ENCODE measurements at places on chromosomes 1 and 21.

- no peak for DNase-seq
These were observed 109.0 kb downstream of the NGF start for GRCh38 chr1:115229016-115229415.

DNA sequence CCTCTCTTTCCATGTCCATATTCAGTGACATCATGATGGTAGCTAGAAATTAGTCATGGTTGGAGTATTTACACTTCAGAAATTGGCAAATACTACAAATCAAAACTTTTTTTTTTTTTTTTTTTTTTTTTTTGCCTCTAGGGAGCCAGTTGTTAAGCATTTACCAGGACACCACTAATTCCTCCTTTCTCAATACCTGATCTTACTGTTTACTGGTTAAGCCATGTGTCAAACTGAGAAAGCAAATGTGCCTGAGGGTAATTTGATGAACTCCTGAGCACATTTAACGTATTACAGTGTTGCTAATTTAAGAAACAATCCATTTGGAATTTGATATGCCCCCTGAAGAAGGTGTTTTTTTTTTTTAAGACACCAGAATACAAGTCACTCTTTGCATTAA, 94.4 kb downstream of the DNM3 start:
- DNase-seq, result no peak

GRCh38 chr1:233293556-233294446, 1.7 kb downstream of the PCNX2 start:
- no peak for DNase-seq

DNA sequence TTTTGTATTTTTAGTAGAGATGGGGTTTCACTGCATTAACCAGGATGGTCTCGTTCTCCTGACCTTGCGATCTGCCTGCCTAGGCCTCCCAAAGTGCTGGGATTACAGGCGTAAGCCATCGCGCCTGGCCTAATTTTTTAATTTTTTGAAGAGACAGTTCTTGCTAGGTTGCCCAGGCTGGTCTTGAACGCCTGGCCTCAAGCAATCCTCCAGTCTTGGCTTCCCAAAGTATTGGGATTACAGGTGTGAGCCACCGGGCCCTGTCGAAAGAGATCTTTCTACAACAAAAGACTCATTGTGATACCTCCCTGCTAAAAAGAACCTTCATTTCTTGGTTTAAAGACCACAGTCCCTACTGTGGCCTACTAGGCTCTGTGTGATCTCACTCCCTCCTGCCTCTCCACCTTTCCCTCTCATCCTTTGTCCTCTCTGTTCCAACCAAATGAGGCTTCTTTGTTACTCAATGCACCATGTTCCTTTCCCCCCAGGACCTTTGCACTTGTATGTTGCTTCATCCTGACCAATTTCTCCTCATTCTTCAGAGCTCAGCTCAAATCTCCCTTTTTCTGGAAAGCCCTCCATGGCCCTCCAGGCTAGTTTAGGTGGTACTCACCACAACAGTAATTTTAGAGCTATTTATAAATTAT, 1.5 kb upstream of the GPX7 start:
- DNase-seq, result no peak

DNA sequence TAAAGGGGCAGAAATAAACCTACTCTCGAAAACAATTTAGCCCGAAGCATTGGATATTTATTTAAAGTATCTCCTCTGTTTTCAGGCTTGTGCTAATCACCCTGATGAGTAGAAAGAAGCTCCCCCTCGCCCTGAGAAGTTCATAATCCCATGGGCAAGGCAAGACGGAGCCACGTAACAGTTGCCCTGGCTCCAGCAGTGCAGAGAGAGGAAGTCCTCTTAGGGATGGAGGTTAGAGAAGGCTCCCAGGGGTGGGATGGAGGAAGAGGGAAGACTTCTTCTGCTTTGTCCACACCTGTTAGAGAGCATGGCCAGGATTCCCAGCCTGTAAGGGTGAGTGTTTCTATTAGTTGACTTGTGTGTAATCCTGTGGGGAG, 3.4 kb upstream of the GPR25 start:
- peak; percentile 83 for DNase-seq

DNA sequence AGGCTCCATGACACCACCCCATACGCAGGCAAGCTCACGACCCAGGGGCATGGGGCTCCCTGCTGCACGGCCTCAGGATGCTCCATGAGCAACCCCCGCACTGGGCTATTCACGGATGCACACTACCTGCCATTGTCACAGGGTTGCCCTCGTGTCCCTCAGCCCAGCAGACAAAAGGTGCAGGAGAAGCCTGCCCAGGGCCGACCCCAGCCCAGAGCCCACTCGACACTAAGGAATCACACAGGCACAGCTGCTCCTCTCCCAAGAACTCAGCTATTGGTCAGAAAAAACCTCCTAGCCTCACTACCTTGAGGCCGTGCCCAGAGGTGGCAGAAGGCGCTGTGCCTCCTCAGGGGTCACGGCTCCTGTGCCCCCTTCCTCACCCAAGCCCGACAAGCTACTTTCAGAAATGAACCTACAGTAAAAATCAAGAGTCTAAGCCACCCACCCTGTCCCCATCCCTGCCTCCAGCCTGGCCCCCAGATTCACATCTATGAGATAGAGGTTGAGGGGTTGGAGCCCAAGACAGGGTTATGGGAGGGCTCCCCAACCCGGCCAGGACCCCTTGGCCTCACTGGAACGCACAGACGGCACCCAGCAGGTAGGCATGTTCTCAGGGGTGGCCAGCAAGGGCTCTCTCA, 6.4 kb upstream of the SPATC1L start:
- no peak for DNase-seq

DNA sequence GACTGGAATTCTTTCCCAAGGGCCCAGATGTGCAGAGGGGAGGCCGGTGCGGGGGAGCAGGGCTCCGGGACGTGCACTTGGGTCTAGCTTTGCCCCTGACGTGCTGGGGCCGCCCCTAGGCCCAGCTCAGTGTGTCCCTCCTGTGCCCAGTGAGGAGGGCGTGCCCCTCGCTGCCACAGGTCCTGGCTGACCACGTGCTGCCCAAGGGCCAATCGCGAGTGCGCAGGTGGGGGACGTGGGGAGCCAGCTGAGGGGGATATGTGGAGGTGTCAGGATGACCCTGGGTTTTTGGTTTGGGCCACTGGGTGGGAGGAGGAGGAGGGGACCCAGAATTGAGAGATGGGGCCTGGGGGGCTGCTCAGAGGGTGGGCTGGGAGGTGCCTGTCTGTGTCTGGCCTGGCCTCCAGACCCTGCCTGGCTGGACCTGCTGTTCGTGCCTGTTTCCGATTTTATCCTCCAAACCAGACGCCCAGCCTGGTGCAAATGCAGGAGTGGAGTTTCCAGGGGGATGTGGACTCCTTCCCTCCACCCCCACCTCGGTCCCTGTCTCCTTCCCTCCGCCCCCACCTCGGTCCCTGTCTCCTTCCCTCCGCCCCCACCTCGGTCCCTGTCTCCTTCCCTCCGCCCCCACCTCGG, 6.1 kb upstream of the RNF223 start:
- DNase-seq, result peak; percentile 86

GRCh38 chr1:159751031-159751430, 29.7 kb upstream of the DUSP23 start:
- DNase-seq, result no peak

GRCh38 chr1:1832820-1833219, 54.5 kb upstream of the NADK start:
- DNase-seq, result no peak

- no peak for DNase-seq
These were observed 73.9 kb downstream of the OBSCN start for GRCh38 chr1:228281631-228282328.

GRCh38 chr1:219744652-219745469, 132.0 kb upstream of the ZC3H11B start:
- DNase-seq, result no peak

DNA sequence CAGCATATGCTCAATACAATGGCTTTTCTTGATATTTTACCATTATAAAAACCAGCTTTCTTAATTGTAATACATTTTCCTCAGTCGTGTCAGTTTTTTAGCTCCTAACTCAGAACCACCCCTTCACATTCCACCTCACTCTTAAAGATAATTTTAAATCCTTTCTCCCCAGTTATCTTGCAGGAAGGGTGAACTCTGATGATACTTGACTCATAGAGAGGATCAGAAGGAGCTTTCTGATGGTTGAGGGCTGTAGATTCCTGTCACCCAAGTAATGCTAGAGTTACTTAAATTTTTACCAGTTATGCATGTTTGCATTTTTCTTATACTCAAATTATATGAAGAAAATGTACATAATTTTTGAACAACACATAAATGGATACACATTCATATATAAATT, 233.7 kb downstream of the NCAM2 start:
- no peak for DNase-seq

GRCh38 chr1:14964711-14965055, 188.9 kb upstream of the TMEM51 start:
- DNase-seq, result no peak

GRCh38 chr1:160905617-160905989, 20.6 kb upstream of the ITLN1 start:
- no peak for DNase-seq

DNA sequence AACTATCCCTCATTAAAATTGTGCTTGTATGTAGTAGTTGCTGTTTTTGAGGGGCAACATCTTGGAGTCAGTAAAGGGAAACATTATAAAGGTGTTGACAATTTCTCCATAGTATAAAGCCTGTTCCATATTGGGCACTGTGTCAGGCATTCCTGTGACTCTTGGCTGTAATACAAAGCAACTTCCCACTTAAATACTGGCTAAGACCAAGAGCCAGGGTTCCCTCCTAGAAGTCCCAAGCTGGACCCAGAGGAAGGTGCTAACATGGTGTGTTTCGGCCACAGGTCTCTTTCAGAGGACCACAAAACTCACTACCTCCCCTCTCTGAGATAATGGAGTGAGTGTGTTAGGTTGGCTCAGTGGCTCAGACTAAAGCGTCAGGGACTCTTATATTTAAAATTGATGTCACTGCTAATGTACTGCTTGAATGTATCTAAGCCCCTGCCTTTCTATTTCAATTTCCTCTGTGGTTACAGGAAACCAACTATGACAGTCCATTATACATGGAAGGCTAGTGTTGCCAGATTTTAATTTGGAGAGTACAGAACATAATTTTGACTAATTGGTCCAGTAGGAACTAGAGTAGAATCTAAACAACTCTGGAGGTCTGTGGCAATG, 74.7 kb upstream of the RGL1 start:
- no peak for DNase-seq

- no peak for DNase-seq
These were observed 65.6 kb downstream of the GRIK3 start for GRCh38 chr1:36968730-36969129.

DNA sequence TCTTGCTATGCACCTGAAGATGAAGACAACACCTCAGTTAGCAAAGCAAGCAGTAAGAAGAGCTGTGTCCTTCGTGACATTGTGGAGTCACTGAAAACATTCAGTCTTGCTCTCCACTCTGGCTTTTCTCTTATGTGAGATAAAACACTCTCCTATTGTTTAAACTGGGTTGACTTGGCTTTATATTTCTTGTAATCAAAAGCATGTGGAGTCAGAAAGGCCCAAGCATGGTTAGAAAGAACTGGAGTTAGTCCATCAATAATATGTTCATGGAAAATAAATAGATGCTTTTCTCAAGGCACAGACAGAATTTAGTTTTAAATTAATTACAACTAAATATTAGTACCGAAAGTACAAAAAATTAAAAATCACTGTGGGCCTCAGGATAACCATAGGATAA, 61.7 kb downstream of the UBE2U start:
- DNase-seq, result no peak

DNA sequence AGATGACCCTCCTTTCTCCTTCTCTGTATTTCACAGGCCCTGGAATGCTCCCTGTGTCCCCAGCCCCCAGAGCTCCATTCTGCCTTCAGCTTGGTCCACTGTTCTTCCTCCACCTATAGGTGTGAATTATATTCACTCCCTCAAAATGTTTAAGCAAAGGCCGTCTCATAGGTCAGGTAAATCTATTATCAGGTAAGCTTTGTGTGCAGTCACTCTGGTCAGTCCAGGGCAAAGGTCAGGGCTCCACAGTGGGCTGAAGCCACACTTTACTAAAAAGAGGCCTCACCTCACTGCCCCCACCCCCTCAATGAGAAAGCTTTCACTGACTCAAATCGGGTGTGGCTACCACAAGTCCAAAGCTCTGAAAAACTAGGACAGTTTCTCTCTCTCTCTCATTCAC, 65.9 kb downstream of the DNTTIP2 start:
- no peak for DNase-seq

GRCh38 chr21:16797966-16798365, 714.9 kb upstream of the CXADR start:
- no peak for DNase-seq

Measured in WERI-Rb-1 (cell line).